ENCODE measurements at places on chromosomes 2 and 18. TPM values are rescaled to one million over a fixed set of nuclear protein-coding genes. Genes with fewer than 3 reads are reported as not detected.

- no peak for ATAC-seq
Observed at GRCh38 chr2:158779621-158780020, 15.5 kb upstream of the DAPL1 start.

- no peak for ATAC-seq
Observed at GRCh38 chr2:54601339-54601738, 122.1 kb upstream of the EML6 start.

DNA sequence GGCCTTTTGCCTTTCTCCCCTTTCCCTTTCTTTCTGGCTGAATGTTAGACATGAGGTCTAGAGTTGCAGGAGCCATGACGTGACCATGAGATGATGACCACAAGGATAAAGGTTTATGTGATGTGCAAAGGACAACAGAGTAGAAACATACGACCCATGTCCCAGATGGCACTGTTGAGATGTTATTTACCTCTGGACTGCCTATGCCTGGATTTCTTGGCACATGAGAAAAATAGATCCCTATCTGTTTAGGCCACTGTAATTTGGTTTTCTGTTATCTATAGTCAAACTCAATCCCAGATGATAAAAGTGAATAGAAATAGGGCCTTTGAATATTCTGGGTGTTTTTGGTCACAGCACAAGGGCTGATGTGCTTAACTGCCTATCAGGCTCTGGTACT lies 58.8 kb downstream of the GDF7 start:
- ATAC-seq: no peak

DNA sequence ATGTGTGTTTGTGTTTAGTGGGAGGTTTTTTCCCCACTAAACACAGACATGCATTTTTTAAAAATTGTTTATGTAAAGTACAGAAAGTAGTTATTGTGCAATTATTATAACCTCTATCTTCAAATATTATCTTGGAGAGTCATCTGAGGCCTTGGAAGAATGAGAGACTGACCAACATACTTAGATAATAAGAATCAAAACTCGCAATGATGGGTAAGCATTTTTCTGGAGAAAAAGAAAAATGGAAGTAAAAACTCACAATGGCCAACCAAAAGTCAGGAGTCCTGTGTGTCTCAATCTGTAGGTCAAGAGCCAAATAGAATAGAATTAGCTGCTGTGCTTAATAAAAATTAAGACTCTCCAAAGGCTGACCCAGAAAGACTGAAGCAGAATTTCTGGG lies 43.0 kb downstream of the MEMO1 start:
- no peak for ATAC-seq

DNA sequence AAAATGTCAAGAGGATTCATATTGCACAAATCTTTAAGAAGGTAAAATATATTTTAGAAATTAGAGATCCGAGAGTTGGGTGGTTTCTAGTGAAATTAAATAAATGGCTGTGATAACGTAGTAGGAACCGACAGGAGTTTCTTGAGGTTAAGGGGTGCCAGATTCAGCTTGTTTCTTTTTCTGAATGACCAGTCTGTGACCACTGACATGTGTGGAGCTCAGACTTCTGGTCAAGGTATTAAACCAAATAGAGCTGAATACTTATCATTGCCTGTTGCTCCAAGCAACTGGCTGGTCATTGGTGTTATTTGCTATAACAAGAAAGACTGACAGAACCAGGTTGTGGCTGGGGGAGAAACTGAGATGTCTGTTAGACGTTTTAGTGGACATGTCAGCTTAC lies 408.2 kb upstream of the HS6ST1 start:
- ATAC-seq: no peak

- ATAC-seq: no peak
Observed at GRCh38 chr2:78757191-78757590, 268.3 kb upstream of the REG3G start.

DNA sequence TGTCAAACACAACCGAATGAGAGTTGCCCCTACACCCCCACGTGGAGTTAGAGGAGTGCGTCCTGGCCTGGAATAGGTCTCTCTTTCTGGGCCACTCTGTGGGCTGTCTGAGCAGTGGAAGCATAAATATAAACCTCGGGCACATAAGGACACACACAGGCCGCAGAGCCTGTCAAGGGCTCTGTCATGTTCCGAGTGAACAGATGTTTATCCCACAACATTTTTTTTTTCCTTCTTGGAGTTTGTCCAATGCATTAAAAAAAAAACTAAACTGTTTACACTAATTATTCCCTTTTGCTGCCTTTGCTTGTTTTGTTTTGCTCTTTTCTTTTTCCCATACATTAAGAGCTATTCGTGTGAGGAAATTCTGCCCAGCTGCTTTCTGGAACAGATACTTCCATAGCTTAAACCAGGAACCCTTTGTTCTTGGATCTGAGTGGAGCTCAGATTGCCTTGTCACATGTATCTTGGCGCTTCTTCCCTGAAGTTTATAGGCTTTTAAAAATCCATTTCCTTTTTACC lies 228.3 kb upstream of the FOSL2 start:
- no peak for ATAC-seq

Gene CYBRD1
- 0.24 TPM for total RNA-seq
